Activated CD4-positive, alpha-beta T cell treated with anti-CD3 and anti-CD28 coated beads for 1 hour (primary cell): ENCODE measurements at places on chromosomes 13 and 19.

DNA sequence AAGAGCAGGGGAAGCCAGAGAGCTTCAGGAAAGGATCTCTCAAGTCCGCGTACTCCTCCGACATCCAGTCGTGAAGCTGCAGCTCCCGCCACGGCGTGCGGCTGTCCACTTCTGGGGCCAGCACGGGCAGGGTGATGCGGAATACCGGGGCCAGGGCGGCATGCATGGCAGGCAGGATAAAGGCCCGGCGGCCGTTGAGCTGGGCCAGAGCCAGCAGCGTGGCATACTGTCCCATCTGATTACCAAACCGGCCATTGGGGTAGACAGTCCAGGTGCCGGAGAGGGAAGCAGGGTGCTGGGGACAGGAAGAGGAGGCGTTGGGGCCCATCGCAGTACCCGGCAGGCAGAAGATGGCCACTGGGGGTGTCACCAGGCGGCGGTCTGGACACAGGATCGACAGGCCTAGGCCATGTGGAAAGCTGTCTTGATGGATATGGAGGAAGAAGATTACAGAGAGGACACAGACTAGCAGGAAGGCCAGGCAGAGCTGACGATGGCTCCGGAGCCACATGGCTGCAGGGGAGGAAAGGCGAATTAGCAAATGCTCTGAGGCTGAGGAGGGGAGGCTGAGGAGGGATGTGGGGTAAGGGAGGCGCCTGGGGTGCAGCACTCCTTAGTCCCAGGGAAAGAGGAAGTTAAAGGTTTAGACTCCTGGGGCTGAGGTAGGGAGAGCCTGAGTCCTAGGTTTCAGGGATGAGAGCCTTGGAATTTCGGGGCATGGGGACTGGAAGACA lies 1.5 kb downstream of the FUT1 start:
- DNase-seq = no peak

GRCh38 chr19:41424335-41425173 lies 2.6 kb downstream of the B3GNT8 start:
- DNase-seq = no peak

- DNase-seq = no peak
Measured at GRCh38 chr19:12754465-12755196, 3.0 kb downstream of the BEST2 start.

- no peak for DNase-seq
Measured at GRCh38 chr13:41562083-41562482, 104.7 kb downstream of the RGCC start.

DNA sequence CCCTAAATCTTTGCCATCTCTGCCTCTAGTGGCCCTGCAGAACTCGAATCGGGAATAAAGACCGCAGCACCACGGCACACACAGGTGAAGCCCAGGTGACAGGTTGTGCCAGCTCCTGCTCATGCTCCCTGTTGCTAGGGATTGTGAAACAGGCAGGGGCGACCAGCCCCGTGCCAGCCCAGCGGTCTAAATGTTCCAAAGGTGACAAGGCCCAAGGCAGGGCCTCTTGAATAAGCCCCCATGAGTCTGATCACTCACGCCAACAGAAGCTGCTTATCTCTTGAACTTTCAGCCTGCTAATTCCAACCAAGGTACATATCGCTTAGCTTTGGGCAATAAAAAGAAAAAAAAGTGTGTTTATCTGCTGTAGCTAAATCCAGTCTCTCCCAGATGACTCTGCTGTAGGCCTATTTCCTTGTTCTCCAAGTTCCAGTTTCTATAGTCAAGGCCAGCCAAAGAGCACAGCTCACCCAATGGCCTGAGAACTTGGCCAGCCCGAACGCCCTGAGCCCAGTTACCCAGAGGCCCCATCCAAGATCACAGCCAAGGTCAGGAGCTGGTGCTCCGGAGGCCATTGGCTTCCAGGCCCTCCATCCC lies 191.1 kb upstream of the GPR12 start:
- no peak for DNase-seq

GRCh38 chr13:46348961-46349360 lies 38.1 kb downstream of the RUBCNL start:
- no peak for DNase-seq

GRCh38 chr13:111919286-111919685 lies 147.7 kb upstream of the SOX1 start:
- no peak for DNase-seq

GRCh38 chr13:69487576-69487975 lies 620.0 kb upstream of the ATXN8OS start:
- DNase-seq = no peak

DNA sequence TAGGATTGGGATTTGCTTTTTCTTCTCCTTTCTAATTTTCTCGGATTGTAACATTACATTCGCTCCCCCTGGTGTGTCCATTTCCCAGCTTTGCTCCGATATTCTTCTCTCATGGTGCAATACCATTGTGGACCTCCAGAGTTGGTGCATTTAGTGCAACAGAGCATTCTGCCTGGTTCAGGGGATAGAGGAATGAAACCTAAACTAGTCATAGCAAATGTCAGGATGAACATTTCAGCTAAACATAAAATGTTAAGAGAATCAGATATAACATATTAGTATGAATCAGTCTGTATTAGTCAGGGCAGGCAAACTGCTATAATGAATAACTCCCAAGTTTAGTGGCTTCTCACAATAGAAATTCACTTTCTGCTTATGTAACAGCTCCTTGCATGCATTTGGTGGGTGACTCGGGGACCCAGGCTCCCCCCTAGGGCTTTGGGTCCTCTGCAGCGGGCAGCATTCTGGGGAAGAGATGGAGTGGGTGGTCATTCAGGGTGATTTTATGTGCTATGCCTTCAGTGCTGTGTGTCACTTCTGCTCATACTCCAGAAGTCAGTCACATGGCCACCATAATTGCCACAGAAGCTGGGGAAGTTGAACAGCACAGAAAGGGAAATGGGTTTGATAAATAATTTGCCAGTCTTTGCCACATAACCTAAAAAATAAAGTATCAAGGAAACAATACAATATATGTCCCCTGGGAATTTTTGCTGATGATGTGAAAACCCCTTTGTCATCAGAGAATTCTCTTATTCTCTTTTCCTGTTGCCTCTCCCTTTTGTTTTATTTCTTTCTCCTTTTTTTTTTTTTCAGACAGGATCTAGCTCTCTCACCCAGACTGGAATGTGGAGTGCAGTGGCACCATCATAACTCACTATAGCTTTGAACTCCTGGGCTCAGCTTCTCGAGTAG lies 111.0 kb downstream of the HSPH1 start:
- DNase-seq = no peak

DNA sequence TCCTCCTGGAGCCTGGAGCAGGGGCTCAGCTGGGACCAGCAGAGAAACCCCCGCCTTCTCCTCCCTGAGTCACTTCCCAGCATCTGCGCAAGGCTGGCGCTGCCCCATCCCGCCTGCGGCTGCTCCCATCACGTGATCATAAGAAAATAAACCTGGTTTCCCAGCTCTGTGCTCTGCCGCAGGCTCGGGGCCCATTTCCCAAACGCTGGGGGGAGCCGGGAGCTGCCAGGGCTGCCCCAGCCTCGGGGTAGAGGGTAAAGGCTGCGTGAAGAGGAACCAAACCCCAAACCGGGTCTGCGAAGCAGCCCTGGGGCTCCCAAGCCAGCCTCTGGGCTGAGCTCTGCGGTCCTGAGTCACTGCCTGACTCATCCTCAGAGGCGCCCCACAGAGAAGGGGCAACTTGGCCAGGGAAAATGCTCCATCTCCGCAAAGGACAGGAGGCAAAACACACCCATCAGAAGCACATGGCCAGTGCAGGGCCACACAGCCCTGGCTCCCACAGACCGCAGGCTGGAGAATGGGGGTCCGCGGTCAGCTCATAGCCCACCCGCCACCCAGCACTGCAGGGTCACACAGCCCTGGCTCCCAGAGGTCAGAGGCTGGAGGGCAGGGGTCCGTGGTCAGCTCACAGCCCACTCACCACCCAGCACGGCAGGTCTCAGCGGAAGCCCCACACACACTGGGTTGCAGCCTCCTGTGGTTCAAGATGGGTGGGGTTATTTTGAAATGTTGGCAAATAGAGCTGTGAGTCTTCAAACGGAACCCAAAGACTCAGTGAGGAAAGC lies 67.1 kb downstream of the RASA3 start:
- DNase-seq = peak; percentile 66
